Neural progenitor cell (in vitro differentiated cells): ENCODE measurements at places on chromosomes 11 and 22. TPM values are rescaled to one million over a fixed set of nuclear protein-coding genes. Genes with fewer than 3 reads are reported as not detected.
A peak's percentile ranks its signal among the peaks of the same experiment; 100 is the strongest.

- H3K4me3 ChIP-seq, result no peak overlapping the region
- no peaks in the 10 kb centered on the region for H3K27me3 ChIP-seq
- H3K4me1 ChIP-seq, result peaks cover 20% of the 10 kb centered on the region
Measured at GRCh38 chr11:6315811-6316425, 4.4 kb downstream of the CAVIN3 start.

DNA sequence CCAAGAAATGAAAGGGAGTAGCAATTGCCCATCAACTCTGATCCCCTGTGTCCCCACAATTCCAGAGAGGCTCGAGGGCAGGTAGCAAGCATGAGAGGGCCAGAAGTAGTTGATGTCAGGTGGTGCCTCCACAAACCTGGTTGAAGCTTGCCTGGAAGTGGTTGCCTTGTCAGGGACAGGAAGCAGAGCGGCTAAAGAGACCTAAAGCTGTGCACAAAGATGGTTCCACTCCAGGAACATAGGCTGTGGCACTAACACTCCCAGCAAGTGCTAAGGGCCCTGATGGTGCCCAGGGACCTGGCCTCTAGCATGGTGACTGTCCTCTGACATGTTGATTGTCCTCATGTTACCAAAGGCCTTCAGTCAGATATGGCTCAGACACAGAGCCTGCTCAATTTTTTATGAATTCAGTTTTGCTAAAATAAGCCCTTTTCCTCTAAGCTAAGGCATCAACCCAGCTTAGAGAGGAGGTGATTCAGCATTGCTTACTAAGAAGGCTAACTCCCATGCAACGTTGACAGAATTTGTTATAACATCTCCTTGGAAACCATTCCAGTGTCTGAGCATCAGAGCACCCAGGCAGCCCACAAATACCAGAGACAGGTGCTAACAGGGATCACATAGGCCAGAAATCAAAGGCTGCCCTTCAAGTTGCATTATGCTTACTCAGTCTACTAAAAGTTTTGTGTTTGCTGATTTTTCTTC, 196.3 kb upstream of the ARHGAP20 start:
- no peaks in the 10 kb centered on the region for H3K36me3 ChIP-seq
- H3K27me3 ChIP-seq, result no peaks in the 10 kb centered on the region
- H3K4me3 ChIP-seq, result no peak overlapping the region
- no peak overlapping the region for H3K27ac ChIP-seq
- H3K4me1 ChIP-seq, result no peaks in the 10 kb centered on the region

DNA sequence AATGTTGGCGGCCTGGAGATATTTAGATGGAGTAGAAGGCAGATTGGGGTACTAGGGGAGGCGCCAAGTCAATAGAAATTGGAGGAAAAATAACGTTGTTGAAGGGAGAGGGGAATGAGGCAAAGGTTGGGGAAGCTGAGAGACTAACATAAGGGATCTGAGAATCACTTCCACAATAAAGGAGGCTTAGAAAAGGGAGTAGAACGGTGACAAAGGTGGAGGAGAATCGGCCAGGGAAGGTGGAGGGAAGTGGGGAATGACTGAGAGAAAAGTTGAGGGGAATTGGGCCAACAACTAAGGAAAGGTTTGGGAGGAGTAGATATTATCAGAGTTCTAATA, 510 bp downstream of the PPME1 start:
- H3K27ac ChIP-seq, result peak overlapping the region; percentile 61
- peaks cover 21% of the 10 kb centered on the region for H3K4me1 ChIP-seq
- DNase-seq, result no peak
- H3K36me3 ChIP-seq, result peaks cover 11% of the 10 kb centered on the region

GRCh38 chr11:58734681-58735490, 3.1 kb upstream of the GLYAT start:
- H3K27ac ChIP-seq, result no peak overlapping the region
- no peak for DNase-seq
- no peaks in the 10 kb centered on the region for H3K36me3 ChIP-seq
- no peaks in the 10 kb centered on the region for H3K4me1 ChIP-seq

- H3K4me3 ChIP-seq, result no peak overlapping the region
- no peaks in the 10 kb centered on the region for H3K27me3 ChIP-seq
- no peaks in the 10 kb centered on the region for H3K4me1 ChIP-seq
- H3K36me3 ChIP-seq, result no peaks in the 10 kb centered on the region
Measured at GRCh38 chr11:84526250-84526649, 1100.9 kb downstream of the DLG2 start.

DNA sequence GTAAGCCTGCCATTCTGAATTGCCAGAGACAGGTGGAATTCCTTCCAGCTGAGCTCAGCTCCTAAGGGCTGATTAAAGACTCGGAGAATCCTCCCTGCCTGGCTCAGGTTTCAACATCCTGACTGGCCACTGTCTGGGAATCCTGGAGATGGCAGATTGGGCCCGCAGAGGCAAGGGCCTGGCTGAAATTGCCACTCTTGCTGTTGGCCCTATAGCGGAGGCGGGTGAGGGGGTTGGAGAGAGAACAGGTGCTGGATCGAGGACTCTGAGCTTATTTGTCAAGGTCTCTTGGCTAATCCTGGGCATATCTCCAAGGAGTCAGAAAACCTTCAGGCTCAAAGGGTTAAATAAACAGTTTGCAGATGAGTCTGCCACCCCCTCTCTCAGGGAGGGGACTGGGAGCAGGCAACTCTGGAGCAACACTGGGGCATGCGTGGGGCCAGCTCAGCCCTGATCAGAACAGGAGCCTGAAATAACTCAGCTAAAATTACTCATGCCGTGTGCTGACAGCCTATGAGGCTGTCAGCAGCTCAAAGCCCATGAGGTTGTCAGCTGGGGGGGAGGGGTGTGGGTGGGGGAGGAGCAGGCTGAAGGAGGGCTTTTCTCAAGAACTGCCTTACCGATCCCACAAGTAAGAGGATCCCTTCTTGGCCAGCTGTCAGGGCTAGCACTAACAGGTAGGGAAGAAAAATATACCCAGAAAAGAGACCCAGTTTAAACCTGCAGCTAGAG, 14.7 kb upstream of the MFRP start:
- peaks cover 53% of the 10 kb centered on the region for H3K27me3 ChIP-seq
- no peaks in the 10 kb centered on the region for H3K36me3 ChIP-seq

- H3K27ac ChIP-seq, result no peak overlapping the region
- no peaks in the 10 kb centered on the region for H3K4me1 ChIP-seq
- H3K36me3 ChIP-seq, result no peaks in the 10 kb centered on the region
- no peak overlapping the region for H3K4me3 ChIP-seq
- DNase-seq, result no peak
- no peaks in the 10 kb centered on the region for H3K27me3 ChIP-seq
Measured at GRCh38 chr11:21839796-21840195, 353.1 kb upstream of the ANO5 start.

DNA sequence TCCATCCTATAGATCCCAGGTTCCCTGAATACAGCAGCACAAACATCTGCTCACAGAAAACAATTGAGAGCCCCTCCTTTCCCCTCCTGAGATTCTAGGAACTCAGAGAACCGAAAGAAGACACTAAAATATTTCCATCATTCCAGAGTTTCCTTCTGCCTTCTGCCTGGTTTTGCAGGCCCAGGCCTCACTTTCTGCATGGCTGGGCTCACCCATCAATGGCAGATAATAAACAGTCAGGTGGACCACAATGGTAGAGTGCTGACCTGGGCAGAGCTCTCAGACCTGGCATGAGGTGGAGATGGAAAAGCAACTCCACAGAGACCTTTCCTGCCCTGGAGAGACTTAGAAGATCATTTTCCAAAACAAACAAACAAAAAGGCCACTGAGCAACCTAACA, 389.1 kb downstream of the NXPE2 start:
- H3K4me1 ChIP-seq, result peaks cover 9% of the 10 kb centered on the region
- no peak overlapping the region for H3K4me3 ChIP-seq
- no peak overlapping the region for H3K27ac ChIP-seq

DNA sequence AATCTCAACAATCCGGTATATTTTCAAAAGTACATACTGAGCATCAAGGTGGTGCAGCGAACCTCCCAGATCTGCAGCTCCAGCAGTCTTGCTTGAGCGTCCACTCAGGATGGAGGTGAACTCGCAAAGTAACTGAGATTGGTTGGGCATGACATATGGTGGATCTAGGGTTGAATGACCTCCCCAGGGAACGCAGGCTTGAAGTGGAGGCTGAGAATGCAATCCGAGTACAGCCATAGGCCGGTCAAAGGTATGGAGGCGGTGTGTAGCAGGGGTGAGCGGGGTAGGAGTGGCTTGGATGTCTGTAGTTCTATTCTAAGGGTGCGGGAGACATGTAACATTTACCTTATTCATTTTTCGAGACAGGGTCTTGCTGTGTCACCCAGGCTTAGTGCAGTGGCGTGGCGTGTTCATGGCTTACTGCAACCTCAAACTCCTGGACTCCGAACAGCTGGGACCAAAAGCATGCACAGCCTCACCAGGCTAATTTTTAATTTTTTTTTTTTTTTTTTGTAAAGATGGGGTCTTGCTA, 631 bp upstream of the C22orf39 start:
- peak overlapping the region; percentile 81 for H3K4me3 ChIP-seq
- no peaks in the 10 kb centered on the region for H3K27me3 ChIP-seq
- H3K4me1 ChIP-seq, result peaks cover 14% of the 10 kb centered on the region
- H3K36me3 ChIP-seq, result no peaks in the 10 kb centered on the region

GRCh38 chr22:36383110-36383581, 4.6 kb downstream of the MYH9 start:
- H3K4me3 ChIP-seq, result no peak overlapping the region
- peaks cover 28% of the 10 kb centered on the region for H3K4me1 ChIP-seq
- H3K36me3 ChIP-seq, result no peaks in the 10 kb centered on the region
- no peaks in the 10 kb centered on the region for H3K27me3 ChIP-seq

GRCh38 chr22:48581205-48581766, 1246.4 kb downstream of the BRD1 start:
- DNase-seq, result no peak
- no peaks in the 10 kb centered on the region for H3K27me3 ChIP-seq
- H3K4me1 ChIP-seq, result peaks cover 36% of the 10 kb centered on the region
- H3K36me3 ChIP-seq, result no peaks in the 10 kb centered on the region
- no peak overlapping the region for H3K4me3 ChIP-seq

- no peaks in the 10 kb centered on the region for H3K27me3 ChIP-seq
- H3K4me1 ChIP-seq, result peaks cover 12% of the 10 kb centered on the region
- DNase-seq, result no peak
- H3K4me3 ChIP-seq, result no peak overlapping the region
- H3K36me3 ChIP-seq, result no peaks in the 10 kb centered on the region
Measured at GRCh38 chr11:111846063-111846462, 25.3 kb downstream of the ALG9 start.

DNA sequence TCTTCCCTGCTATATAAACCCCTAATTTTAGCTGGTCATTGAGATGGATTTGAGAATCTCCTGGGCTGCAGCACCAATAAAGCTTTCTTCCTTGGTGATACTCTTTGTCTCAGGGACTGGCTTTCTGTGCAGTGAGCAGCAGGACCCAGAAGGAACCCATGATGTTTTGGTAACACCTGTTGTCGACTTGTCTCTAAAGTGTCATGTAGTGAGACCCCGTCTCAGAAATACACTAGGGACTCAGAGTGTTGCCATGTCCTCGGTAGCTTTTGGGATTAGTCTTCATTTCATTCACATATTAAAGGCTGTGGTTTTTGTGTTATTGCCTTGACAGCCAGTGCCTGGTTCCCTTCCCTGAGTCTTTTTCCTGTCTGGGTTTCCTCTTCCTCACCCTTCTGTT, 1078.7 kb downstream of the TBC1D22A start:
- H3K27ac ChIP-seq, result no peak overlapping the region
- H3K4me3 ChIP-seq, result no peak overlapping the region
- DNase-seq, result no peak
- no peaks in the 10 kb centered on the region for H3K36me3 ChIP-seq
- no peaks in the 10 kb centered on the region for H3K4me1 ChIP-seq

GRCh38 chr11:124150684-124151083, 32.5 kb upstream of the OR10D3 start:
- no peak for DNase-seq
- H3K4me3 ChIP-seq, result no peak overlapping the region
- no peaks in the 10 kb centered on the region for H3K4me1 ChIP-seq
- no peak overlapping the region for H3K27ac ChIP-seq

GRCh38 chr11:14341968-14342367, 17.0 kb downstream of the RRAS2 start:
- H3K4me3 ChIP-seq, result no peak overlapping the region
- no peaks in the 10 kb centered on the region for H3K36me3 ChIP-seq
- H3K27me3 ChIP-seq, result no peaks in the 10 kb centered on the region
- peak overlapping the region; percentile 24 for H3K27ac ChIP-seq

- H3K27me3 ChIP-seq, result no peaks in the 10 kb centered on the region
- H3K4me1 ChIP-seq, result no peaks in the 10 kb centered on the region
- H3K27ac ChIP-seq, result no peak overlapping the region
- H3K4me3 ChIP-seq, result no peak overlapping the region
- peak; percentile 13 for DNase-seq
- H3K36me3 ChIP-seq, result no peaks in the 10 kb centered on the region
Measured at GRCh38 chr11:104390651-104391050, 226.7 kb upstream of the PDGFD start.

DNA sequence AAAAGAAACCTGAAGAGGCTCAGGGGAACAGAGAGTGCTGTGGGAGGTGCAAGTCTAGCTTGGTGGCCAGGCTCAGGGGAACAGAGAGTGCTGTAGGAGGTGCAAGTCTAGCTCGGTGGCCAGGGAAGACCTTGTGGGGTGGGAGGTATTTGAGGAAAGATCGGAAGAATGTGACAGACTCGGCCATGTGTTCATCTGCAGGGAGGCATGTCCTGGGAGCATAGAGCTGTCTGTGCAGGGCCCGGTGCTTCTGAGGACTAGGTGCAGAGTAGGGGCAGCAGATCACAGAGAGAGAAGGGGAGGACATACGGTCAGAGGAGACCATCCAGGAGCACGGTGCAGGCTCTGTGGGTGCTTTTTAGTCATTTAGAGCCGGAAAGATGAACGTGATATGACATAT, 10.8 kb downstream of the IFITM10 start:
- H3K36me3 ChIP-seq, result no peaks in the 10 kb centered on the region
- H3K27me3 ChIP-seq, result peaks cover 83% of the 10 kb centered on the region
- no peak for DNase-seq
- H3K4me1 ChIP-seq, result no peaks in the 10 kb centered on the region

DNA sequence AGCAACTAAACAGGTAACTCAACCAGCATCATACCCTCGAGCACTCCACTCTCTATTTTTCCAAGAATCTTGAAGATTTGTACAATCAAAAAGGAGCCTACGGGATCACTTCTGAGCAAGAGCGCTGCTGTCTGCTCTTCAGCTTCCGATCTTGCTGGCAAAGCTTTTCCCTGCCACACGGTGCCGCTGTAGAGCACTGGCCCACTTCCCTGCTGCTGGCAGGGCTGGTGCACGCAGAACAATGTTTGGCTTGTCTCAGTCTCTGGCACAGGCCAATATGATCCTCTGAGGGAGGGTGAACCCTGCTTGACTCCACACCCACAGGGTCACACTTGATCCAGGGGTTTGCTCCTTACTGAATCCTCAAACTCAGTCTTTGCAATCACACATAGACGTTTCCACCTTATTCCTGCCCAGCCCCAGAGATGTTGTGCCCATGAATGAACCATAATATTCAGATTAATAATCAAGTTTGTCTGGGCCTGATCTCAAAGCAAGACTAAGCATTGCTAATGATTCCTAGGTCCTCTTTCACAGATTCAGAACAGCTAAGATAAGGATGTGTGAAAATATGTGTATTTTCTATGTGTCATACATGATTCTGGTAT, 536.6 kb downstream of the SOX6 start:
- no peak overlapping the region for H3K27ac ChIP-seq
- H3K27me3 ChIP-seq, result no peaks in the 10 kb centered on the region
- no peak overlapping the region for H3K4me3 ChIP-seq
- no peaks in the 10 kb centered on the region for H3K36me3 ChIP-seq
- no peaks in the 10 kb centered on the region for H3K4me1 ChIP-seq

UBQLN3 gene
- 0.37 and 0.39 TPM in 2 replicates for total RNA-seq

PLA2G6 gene
- total RNA-seq, result 20.1 and 29.4 TPM in 2 replicates

NADSYN1 gene
- total RNA-seq, result 25.0 and 40.0 TPM in 2 replicates

FGF4 gene
- total RNA-seq, result 0.22 TPM in 1 of 2 replicates, not detected in the other

APOA4 gene
- 0.12 and 0.56 TPM in 2 replicates for total RNA-seq

RPS6KA4 gene
- total RNA-seq, result 12.7 and 16.9 TPM in 2 replicates

CASP1 gene
- not detected in 2 replicates for total RNA-seq

SLC25A18 gene
- 0.37 and 0.88 TPM in 2 replicates for total RNA-seq

PARVA gene
- 13.6 and 15.3 TPM in 2 replicates for total RNA-seq

INSC gene
- 0.09 and 0.87 TPM in 2 replicates for total RNA-seq
